ENCODE measurements at places on chromosomes 3 and 15.

DNA sequence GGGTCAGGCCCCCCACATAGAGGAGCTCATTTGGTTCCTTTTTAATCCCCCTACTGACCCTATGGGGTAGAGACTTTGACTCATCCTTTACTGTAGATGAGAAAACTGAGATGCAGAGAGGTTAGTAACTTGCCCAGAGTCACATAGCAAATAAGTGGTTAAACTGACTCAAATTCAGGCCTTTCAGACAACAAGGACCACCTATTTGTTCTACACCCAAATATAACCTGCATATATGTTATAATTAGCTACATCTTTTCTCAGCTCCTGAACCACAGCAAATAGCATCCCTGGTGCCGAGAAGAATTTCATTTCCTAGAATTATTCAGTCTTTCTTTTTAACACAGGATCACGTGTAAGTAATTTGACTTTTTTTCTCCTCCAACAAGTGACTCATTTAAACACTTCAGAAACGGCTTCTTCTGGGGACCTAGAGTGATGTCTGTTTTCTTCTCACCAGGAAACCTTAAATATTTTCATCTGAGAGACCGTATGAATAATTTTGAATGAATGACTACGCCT is 57.4 kb downstream of the MGLL start:
- DNase-seq: no peak

- peak; percentile 57 for DNase-seq
Observed at GRCh38 chr3:172538368-172539151, 15.3 kb upstream of the TNFSF10 start.

- no peak for DNase-seq
Observed at GRCh38 chr3:69137005-69137404, 14.6 kb upstream of the LMOD3 start.

- no peak for DNase-seq
Observed at GRCh38 chr3:46865546-46865945, 2.3 kb upstream of the MYL3 start.

GRCh38 chr15:48469271-48469670 is 138.0 kb downstream of the DUT start:
- DNase-seq: no peak

GRCh38 chr3:47394881-47395280 is 14.1 kb downstream of the PTPN23 start:
- no peak for DNase-seq

GRCh38 chr15:35014241-35014640 is 26.2 kb upstream of the ZNF770 start:
- no peak for DNase-seq

GRCh38 chr15:75031848-75032247 is 8.5 kb downstream of the PPCDC start:
- peak; percentile 72 for DNase-seq

DNA sequence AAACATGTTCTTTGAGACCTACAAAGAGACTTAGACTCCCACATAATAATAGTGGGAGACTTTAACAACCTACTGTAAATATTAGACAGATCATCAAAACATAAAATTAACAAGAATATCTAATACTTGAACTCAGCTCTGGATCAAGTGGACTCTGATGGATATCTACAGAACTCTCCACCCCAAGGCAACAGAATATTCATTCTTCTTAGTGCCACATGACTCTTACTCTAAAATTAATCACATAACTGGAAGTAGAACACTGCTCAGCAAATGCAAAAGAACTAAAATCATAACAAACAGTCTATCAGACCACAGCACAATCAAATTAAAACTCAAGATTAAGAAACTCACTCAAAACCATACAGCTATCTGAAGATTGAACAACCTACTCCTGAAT is 15.9 kb upstream of the PLSCR2 start:
- no peak for DNase-seq

DNA sequence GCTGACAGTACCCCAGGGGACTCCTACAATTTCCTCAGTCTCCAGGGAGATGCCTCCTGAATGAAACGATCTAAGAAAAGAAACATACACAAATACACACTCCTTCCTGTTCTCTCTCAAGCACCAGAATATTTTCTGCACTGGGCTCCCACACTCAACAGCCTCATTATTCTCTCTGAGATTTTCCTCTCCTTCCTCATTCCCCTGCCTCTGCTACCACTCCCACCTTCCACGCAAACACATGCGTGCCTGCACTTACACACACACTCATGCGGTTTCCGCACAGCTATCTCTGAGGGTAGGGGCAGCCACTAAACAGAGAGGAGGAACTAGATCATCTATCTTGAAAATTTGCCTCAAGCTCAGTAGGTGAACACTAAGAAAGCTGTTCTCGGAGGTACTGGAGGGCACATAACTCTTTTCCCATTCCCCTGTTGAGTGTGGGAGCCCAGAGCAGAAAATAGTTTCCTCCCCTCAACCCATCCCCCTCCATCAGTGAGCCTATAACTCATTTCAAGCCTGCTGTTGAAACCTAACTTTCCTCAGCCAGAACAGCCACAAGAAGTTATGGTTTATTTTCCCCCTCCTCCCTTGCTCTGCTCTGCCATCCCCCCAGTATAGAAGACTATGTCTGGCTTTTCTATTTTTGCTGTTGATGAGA is 30.5 kb upstream of the TIPARP start:
- DNase-seq: peak; percentile 99

GRCh38 chr15:80070840-80071239 is 11.4 kb downstream of the ZFAND6 start:
- DNase-seq: peak; percentile 31

- DNase-seq: no peak
Observed at GRCh38 chr15:82830427-82831173, 21.2 kb downstream of the WHAMM start.

GRCh38 chr15:101447168-101447533 is 42.4 kb downstream of the PCSK6 start:
- DNase-seq: no peak

- DNase-seq: no peak
Observed at GRCh38 chr3:11204697-11205348, 50.5 kb downstream of the HRH1 start.

GRCh38 chr3:177150218-177150916 is 46.9 kb downstream of the TBL1XR1 start:
- no peak for DNase-seq

DNA sequence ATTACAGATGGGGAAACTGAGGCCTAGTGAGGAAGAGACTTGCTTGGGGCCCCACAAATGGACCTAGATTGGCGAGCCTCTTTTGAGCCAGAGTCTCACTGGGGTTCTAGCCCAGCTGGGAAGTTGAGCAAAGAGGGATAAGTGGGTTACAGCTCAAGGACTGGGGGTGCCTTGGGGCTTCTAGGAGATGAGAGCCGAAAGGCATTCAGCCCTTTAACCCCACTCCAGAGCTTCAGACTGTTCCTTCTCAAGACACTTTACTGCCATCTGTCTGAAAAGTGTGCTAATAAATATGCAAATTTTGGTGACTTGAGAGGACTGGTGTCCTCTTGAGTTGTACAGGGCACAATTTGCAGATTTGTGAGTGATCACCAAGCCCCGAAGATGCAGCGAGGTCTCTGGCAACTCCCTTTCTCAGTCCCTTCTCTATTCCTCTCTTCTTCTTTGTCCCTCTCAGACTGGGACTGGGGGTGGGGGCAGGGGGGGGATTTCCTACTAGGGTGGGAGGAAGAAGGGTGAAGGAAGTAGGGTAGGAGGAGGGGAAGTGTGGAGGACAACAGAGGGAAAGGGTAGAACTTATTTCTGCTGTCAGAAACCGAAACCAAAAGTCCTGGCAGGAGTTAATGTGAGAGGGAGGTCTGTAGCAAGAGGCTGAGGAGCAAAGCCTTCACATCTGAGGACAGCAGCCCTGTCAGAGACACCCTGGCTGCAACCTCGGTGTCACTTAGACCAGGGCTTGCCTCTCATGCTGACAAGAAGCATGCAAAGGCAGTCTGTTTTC is 16.2 kb upstream of the ANKDD1A start:
- peak; percentile 94 for DNase-seq

DNA sequence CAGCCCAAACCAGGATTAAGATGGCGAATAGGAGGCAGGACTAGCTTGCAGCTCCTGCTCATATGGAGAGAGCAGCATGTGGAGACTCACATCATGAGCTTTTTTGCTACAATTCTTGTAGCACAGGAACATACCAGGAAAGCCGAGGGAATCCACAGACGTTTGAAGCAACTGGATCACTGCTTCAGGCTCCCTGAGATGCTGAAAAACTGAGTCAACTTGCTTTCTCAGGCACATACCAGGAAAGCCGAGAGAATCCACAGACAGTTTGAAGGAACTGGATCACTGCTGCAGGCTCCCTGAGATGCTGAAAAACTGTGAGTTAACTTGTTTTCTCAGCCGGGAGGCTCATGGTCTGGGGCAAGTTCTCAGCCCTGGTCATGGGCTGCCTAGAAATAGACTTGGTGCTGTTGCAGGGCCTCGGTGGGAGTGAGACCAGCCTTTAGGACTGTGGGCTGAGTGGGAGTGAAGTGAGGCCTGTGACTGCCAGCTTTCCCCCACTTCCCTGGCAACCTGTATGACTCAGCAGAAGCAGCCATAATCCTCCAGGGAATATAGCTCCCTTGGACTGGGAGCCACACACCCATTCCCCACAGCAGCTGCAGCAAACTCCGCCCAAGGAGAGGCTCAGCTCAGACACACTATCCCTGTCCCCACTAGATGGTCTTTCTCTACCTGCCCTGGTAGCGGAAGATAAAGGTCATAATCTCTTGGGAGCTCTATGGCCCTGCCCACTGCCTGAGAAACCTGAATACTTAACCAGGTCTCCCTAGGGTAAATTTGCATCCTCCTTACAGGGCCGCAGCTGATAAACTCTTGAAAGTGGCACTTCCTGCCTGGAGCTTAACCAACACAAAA is 51.9 kb upstream of the PFN2 start:
- no peak for DNase-seq

GRCh38 chr3:169186596-169186995 is 476.9 kb downstream of the MECOM start:
- DNase-seq: no peak

GRCh38 chr3:117019082-117019713 is 309.6 kb downstream of the TUSC7 start:
- peak; percentile 61 for DNase-seq

- no peak for DNase-seq
Observed at GRCh38 chr3:156974931-156975330, 148.8 kb downstream of the LEKR1 start.

DNA sequence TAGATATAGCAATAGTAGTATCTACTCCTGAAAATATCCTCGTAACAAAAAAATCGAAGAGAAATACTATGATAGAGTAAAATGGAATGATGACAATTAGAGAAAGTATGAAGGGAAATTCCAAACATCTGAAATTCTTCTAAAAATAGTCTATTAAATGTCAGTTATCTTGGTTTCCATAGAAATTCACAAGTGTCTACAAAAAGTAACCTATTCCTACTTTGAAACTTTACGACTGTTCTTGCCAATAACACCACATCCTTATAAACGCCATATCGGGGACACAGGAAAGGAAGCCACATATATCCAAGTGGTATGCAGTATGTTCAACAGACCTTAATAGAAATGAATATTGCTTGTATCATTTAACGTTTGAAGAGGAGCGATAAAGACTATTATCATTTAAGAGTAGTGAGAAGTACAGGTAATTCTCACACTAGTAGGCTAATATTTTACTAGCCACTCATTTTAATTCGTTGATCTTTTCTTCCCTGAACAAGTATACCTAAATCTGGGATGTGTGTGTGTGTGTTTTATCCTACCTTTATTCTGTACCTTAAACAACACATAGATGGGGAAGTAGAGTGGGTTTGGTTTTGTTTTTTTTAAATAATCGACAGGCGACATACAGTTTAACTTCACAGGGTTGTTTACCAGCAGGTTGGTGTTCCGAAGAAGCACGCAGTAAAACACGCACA is 1.2 kb downstream of the GPR176 start:
- no peak for DNase-seq

- no peak for DNase-seq
Observed at GRCh38 chr3:164641071-164641470, 437.2 kb downstream of the SI start.

DNA sequence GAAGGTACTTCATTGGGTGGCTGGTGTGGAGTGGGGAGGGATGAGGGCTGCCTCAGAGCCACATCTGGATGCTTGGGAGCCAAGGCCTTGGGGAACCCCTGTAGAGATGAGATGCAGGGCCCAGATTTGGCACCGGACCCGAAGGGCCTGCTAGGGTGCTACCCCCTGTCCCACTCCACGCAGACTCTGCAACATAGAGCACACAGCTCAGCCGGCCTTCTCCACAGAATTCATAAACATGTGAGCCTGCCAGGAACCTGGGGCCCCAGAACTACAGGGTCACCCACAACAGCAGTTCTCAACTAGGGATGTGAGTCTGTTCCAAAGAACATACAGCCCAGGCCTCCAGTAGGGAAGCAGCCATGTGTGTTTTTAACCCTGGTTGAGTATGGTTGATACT is 62.8 kb downstream of the LRIG1 start:
- no peak for DNase-seq

GRCh38 chr3:11587766-11588165 is 55.9 kb downstream of the VGLL4 start:
- no peak for DNase-seq

DNA sequence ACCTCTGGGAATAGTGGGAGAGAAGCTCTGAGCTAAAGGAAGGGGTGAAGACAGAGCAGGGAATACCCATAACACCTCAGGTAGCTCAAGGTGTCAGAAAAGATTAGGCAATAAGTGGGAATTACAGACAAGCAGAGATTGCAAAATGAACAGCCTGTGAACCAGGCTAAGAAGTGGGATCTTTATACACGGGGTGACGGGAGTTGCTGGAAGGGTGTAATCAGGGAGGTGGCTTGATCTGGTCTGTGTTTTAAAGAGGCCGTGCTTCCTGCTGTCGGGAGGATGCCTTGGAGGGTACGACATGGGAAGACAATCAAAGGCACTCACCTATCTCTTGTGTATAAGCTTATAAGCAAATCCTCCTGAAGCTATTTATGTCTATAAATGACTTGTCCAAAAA is 216.3 kb downstream of the CLSTN2 start:
- DNase-seq: no peak

DNA sequence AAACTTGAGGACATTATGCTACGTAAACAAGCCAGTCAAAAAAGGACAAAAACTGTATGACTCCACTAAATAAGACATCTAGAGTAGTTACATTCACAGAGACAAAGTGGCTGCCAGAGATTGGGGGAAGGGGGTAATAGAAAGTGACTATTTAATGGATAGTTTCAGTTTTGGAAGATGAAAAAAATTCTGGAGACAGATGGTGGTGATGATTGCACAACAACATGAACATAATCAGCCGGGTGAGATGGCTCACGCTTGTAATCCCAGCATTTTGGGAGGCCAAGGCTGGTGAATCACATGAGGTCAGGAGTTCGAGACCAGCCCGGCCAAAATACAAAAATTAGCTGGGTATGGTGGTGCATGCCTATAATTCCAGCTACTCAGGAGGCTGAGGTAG is 40.6 kb downstream of the DPP8 start:
- no peak for DNase-seq

- DNase-seq: peak; percentile 74
Observed at GRCh38 chr3:136075218-136075808, 109.8 kb downstream of the PPP2R3A start.

GRCh38 chr3:105085506-105085905 is 281.2 kb upstream of the ALCAM start:
- no peak for DNase-seq

- peak; percentile 76 for DNase-seq
Observed at GRCh38 chr3:195774917-195775316, 36.8 kb downstream of the MUC4 start.

Data from KBM-7 (cell line).